ENCODE measurements at places on chromosomes 16 and 17.
A peak's percentile ranks its signal among the peaks of the same experiment; 100 is the strongest.

DNA sequence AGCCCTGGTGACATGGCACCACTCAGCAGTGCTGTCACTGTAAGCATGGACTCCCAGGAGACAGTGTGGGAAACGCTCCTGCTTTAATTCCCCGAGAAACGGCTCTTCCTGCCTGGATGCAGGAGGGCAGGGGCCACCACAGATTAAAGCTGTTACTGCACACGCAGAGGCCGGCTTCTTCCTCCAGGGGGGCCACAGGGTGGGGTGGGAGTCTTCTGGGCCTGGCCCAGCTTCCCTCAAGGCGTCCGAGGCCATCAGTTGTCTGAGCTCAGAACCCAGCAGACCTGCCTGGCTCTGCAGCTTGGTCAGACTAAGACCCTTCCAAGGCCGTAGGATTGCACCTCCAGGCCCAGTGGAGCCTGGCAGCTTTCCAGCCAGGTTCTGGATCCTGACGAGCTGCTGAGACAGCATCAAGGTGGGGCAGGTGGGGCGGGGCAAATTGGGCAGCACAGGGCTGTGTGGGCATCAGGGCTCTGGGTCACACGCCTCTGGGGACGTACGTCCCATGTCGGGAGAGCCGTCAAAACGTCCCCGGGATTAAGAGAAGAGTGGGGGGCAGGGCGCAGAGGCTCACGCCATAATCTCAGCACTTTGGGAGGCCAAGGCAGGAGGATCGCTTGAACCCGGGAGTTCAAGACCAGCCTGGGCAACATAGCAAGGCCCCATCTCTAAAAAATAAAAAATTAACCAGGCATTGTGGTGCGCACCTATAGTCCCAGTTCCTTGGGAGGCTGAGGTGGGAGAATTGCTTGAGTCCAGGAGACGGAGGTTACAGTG is 5.0 kb upstream of the CAPN15 start:
- no peak for DNase-seq

- DNase-seq, result no peak
These were observed 868.9 kb upstream of the SOX9 start for GRCh38 chr17:71251951-71252350.

DNA sequence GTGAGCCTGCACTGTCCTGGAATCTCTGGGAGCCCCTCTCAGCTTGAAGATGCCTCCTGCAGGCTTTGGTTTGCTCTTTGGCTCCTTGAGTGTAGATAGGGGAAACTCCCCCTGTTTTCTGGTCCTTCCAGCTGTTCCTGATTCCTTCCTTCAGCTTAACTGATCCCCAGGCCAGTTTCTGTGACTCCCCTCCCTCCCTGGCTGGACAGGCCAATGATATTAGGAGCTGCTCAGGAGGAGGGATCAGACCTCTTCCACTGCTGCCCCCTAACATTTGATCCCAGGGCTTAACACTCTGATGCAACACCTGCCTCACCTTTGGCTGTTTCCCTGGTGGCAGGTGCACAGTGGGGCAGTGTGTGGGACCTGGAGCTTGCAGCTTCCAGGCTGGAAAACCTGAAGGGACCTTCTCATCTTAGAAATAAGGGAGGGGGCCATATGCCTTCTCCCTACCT is at the start of gene TAC4:
Gene TAC4 (minus strand): TSS at position 51 of the 455 bp plus-strand sequence. CDS start 52 bp downstream, outside the sequence.
- DNase-seq, result no peak

DNA sequence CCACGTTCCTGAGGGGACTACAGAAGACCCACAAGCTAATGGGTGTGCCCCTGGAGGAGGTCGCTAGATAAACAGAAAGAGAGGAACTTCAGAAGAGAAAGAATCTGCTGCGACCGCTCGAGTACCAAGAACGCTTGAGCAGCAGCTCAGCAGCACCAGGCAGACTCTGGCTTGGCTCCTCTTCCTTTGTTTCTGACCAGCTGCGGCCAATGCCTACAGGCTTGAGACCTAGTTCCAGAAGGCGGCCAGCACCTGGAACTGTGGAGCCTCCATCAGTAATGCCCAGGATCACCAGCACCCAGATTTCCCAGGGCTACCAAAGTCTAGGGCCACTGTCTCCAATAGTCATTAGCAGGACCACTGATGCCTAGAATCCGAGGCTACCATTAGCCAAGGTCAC is 26.0 kb upstream of the GOSR2 start:
- no peak for DNase-seq

GRCh38 chr17:44829523-44830358 is at the start of gene GJC1:
Gene GJC1 (minus strand): TSS chr17:44830287. CDS start chr17:44805817, 24,470 bp downstream.
- peak; percentile 46 for DNase-seq

DNA sequence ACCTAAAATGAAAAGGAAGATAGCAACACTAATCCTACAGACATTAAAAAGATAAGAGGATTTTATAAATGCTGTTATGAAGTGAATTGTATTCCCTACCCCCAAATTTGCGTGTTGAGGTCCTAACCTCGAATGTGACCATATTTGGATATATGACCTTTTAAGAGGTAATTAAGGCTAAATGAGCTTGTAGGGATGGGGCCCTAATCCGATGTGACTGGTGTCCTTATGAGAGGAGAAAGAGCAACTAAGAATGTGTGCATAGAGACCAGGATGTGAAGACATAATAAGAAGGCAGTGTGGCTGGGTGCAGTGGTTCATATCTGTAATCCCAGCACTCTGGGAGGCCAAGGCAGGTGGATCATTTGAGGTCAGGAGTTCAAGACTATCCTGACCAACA is 48.2 kb upstream of the FAM20A start:
- no peak for DNase-seq

DNA sequence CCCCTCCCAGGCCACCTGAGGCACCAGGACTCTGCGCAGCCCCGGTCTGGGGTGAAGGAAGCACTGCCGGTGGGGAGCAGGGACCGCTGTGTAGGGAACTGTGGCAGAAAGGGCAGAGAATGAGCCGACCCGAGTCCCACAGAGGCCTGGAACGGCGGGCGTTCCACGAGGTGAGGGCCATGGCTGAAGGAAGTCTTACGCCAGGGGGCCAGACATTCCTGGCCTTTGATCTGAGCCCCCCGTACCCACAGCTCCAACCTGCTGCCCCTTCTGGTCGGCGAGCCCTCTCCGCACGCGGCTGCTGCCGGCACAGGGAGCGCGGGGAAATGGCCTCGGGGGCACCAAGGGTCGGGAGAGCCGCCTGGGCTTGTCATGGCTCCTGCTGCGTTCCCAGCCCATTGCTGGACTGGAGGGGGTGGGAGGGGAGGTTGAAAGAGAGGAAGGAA is 1.4 kb upstream of the WNT3 start:
- DNase-seq, result no peak

- DNase-seq, result peak; percentile 35
These were observed 4.1 kb downstream of the MAP3K14 start for GRCh38 chr17:45312477-45313420.

DNA sequence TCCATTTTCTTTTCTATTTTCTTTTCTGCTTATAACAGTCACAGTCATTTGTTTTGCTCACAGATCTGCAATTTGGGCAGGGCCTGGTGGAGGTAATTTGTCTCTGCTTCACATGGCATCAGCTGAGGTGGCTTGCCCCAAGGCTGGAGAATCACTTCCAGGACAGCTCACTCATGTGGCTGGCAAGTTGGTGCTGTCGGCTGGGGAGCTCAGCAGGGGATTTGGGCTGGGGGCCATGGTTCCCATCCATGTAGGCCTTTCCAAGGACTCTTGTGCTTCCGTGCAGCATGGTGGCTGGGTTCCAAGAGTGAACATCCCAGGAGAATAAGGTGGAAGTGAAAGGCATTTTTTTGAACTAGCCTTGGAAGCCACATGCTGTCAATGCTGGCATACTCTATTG is 85.7 kb downstream of the MGAT5B start:
- DNase-seq, result no peak

DNA sequence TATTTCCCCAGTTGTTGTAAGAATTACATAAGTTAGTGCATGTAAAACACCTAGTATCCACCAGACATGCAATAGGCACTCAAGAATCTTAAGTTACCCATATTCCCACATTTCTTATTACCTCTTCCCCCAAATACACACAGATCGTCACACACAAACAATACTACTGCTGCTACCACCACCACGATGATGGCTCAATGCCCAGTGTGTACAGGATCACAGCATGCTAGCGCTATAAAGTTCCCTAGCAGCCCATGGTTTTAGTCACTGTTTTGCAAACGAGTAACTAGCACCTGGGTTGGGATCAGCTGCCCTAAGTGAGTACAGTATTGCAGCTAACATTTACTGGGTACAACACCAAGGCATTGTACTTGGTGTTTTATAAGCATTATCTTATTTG is 411.7 kb downstream of the UTP18 start:
- no peak for DNase-seq

DNA sequence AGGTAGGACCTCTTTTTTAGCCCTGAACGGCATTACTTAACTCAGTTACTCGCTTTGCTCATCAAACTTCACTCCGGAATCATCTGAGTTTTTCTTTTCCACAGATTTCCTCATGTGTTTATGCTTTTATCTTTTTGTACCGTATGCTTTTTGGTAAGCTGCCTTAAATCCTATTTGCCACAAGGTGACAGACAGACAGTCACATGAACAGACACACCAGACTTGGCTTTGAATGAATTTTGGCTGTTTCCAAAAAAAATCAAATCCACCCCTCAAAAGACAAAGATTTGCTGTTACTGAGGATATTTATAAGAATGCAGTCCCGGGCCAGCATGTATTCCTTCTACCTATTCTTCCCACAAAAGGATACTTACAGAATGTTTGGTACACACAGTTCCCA is 10.9 kb downstream of the GAS7 start:
- DNase-seq, result no peak

- no peak for DNase-seq
These were observed 428.7 kb downstream of the CNTNAP4 start for GRCh38 chr16:76705892-76706291.

- peak; percentile 68 for DNase-seq
These were observed 363.7 kb downstream of the SNX29 start for GRCh38 chr16:12340151-12340733.

DNA sequence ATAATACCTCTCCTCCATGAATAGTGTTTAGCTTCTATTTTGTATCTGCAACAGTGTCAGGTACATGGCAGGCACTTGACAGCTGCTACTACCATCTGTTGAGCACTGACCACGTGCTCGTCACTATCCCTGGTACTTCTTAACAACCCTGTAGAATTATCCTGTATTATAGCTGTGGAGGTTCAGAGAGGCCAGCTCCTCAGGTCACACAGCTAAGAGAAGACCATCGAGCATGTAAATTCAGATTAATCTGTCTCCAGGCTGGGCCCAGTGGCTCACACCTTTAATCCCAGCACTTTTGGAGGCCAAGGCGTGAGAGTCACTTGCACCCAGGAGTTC is 26.3 kb downstream of the WSB1 start:
- DNase-seq, result no peak

DNA sequence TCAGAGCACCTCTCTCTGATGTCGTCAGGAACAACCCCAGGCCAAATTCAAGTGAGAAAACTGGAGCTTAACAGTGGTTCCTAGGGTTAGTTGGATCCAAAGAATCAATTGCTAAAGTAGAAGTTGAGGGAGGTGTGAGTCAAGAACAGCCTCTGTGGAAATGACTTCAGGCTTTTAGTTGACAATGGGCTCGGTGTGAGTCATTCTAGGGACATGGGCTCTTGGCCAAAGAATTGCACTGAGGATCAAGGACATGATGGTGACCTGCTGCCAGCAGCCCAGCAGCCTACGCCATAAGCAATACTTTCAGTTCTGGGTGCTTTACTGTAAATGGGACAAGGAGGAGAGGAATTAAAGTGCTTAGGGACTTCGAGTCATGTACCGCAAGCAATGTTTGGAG is 32.1 kb upstream of the SMURF2 start:
- peak; percentile 77 for DNase-seq

DNA sequence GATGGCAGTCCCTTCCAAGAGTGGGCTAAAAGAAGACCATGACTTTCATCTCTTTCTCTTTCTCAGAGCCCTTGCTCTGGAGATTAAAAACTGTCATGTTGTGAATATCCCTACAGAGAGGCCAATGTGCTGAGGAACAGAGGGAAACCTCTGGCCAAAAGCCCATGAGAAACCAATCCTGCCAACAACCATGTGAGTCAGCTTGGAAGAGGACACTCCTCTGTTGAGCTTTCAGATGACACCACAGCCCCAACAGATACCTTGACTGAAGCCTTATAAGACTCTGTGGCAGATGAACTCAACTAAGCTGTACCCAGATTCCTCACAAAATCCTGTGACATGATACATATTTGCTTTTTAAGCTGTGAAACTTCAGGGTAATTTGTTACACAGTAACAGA is 19.6 kb downstream of the CPPED1 start:
- no peak for DNase-seq

DNA sequence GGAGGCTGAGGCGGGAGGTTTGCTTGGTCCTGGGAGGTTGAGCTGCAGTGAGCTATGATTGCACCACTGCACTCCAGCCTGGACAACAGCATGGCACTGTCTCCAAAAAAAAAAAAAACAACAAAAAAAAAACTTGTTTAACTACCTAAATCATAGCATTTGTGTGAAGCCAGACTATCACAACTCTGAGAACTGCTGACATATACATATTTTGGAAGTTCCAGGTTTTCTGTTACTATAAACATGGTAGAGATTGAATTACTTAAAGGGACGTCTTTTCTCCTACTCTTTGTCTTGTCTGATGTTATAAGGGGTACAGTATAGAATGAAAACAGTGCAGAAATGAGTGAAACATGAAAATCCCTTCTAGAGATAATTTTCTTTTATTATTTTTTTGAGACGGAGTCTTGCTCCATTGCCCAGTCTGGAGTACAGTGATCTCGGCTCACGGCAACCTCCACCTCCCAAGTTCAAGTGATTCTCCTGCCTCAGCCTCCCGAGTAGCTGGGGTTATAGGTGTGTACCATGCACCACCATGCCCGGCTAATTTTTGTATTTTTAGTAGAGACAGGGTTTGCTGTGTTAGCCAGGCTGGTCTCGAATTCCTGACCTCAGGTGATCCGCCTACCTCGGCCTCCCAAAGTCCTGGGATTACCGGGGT is 18.4 kb downstream of the ABCC1 start:
- DNase-seq, result no peak

DNA sequence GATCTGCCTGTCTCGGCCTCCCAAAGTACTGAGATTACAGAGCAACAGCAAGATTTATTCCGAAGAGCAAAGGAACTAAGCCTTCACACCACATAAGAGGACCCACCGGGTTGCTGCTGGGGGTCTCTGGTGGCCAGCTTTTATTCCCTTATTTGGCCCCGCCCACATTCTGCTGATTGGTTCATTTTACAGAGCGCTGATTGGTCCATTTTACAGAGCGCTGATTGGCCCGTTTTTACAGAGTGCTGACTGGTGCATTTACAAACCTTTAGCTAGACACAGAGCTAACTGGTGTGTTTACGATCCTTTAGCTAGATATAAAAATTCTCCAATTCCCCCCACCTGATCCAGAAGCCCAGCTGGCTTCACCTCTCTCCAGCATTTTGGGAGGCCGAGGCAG is 26.3 kb downstream of the COPRS start:
- no peak for DNase-seq

DNA sequence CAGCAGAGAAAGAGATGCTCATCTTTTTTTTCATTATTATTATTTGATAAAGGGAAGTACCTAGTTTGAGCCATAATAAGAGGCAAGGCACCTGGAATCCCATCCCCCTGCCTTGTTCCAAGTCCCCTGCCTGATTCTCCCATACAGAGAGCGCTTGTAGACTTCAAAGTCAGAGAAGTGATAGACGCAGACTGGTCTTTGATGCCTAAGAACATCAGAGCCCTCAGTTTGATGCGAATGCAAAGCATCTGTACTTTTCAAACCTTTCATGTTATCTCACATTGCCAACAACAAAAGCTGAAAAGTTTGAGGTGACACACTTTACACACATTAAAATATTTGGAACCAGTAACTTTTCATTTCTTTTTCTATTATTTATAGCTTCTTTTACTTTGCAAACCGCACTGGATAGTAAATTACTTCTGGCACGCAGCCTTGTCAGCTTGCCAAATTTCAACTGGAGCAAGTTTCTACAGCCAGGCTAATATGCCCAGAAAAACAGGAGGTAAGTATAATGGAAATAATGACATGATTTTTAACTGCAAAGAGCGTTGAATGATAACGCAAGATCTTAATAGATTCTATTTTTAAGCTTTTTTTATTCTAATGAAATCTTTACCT is 5.9 kb upstream of the UTP6 start:
- DNase-seq, result no peak

Data from HT1080 (cell line).